Activated CD8-positive, alpha-beta memory T cell treated with anti-CD3 and anti-CD28 coated beads for 1 hour (primary cell): ENCODE measurements at places on chromosomes 2 and 18.

GRCh38 chr2:176087330-176088047 lies 3.7 kb upstream of the EVX2 start:
- DNase-seq = no peak

DNA sequence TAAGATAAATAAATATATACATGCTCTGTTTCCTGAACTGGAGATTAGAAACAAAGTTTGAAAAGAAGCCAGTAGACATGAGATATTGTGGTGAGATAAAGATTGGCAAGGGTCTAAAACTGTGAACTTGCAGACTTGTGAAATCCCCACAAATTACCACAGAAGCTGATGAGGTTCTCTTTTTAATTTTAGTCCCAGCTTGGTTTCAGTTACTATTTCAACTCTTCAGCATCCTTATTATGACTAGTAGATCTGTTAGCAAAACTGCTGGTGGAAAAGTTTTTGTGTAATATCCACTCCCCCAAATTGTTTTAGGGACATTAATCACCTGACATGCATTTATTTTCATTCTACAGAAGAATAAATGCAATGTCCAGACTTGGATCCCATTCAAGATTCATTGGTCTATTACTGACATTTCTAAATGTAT lies 20.8 kb downstream of the RASGRP3 start:
- DNase-seq = no peak

- peak; percentile 11 for DNase-seq
These were observed 115.0 kb upstream of the LGALSL start for GRCh38 chr2:64338910-64339500.

GRCh38 chr2:69026026-69026425 lies 13.0 kb downstream of the ANTXR1 start:
- DNase-seq = no peak

- no peak for DNase-seq
These were observed 330.0 kb upstream of the PKDCC start for GRCh38 chr2:41717839-41718238.

GRCh38 chr2:71608034-71608433 lies 154.7 kb downstream of the DYSF start:
- DNase-seq = no peak

DNA sequence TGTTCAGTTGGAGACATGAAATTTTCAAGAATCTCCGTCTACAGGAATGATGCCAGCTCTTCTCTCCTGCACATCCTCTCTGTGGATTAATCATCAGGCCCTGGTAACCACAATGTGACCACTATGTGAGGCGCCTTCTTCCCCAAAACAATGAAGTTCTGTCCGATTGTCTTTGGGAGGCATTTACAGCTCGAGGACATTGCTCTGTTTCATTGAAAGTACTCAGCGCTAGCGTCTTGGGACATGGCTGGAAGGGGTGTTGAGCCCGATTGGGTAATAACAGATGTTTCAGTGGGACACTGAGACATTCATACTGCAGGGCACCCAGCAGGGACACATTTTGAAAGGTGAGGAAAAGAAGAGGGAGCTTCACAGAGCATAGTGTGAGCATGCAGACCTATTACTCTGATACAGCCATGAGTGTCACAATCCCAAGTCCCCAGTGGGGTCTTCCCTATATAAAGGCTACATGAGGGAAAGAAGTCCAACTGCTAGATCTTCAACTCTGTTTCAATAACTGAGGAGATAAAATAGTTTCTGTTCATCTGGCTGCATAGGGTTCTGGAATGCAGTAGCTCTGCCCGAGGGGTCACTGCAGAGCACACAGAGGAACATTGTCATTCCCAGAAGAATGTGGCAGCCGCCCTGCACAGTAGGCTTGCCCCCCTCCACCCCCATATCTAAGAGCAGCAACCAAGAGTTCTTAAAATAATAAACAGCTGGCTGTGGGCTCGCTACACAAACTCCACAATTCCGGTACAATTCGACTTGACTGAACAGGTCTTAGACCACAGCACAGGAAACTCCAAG lies 237.3 kb downstream of the OSR1 start:
- DNase-seq = no peak

GRCh38 chr18:60664736-60665135 lies 292.2 kb upstream of the MC4R start:
- no peak for DNase-seq

DNA sequence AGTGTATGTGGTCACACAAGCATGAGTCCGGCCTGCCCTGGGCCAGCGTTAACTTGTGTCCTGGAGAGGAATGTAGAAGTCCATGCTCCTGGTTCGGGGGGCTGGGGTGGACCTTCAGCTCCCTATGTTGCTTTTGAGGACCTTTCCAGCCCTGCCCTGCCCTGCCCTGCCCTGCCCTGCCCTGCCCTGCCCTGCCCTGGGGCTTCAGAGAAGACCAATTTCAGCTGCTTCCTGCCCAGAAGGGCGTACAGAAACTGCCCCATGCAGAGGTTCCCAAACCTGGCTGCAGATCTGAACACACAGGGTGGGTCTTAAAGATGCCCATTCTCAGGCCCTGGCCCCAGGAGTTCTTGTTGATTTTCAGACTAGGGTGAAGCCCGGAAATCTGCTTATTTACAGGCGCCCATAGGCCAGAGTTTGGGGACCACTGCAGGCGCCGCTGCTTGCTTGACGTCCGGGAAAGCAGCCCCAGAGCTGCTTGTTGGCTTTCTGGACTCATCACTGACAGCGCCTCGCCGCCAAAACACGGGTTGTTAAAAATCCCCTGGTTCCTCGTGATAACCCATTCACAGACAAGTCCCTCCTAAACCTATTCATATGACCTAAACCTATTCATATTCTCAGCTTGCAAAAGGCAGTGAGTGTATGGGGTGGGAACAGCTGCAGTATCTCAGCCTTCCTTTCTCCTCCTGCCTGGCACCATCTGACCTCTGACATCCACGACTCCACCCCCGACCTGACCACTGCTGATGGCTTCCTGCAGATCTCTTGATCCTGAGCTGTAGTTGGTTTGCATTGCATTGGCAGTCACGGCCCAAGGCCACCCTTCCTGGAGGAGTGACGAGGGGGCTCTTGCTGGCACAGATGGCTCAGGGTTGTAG lies 198.3 kb downstream of the GLI2 start:
- no peak for DNase-seq

DNA sequence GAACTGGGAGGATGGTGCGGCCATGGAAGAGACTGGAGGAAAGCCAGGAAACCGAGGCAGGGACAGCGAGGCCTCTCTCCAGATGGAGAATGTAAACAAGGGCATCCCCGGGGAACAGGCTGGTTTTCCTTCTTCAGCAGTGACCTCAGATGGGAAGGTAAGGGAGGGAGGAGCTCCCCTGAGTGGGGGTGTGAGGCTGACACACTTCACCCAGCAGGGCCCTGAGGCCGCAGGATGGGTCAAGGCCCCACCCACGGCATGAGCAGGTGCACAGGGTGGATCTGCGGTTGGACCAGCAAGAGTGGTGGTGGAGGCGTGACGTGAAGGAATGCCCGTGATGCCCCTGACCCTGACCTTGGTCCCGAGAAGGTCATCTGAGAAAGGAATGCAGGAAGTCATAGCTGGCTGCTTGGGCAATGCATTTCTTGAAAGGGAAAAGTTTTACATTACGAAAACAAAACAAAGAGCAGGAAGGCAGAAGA lies 48.1 kb downstream of the ADCY3 start:
- DNase-seq = no peak

- no peak for DNase-seq
These were observed 550.5 kb downstream of the SPAG16 start for GRCh38 chr2:213834746-213835145.

- DNase-seq = no peak
These were observed 162.2 kb upstream of the PGAP1 start for GRCh38 chr2:197088694-197089093.

- DNase-seq = no peak
These were observed 137.2 kb upstream of the HAAO start for GRCh38 chr2:42929546-42930024.

DNA sequence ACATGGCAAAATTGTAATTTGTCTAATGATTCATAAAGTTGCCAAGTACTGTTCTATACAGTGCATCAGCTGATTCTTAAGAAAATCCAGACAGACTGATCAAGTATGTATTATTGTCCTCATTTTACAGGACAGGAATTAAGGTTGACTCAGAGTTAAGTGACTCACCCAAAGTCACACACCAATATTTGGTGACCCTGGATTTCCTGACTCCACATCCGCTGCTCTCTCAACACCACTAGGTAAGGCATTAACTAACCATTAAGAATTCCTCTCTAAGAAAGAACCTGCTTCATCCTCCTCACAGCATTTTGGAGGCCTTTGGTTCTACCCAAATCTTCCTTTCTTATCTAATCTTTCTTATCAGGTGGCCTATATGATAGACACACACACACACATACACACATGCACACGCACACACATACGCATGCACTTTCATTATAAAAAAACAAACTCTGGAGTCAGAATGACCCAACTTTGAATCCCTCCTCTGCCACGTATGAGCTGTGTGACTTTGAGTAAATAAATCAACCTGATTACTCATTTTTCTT lies 150.8 kb downstream of the ANKRD44 start:
- no peak for DNase-seq

GRCh38 chr2:57516698-57517340 lies 529.8 kb upstream of the VRK2 start:
- DNase-seq = no peak

DNA sequence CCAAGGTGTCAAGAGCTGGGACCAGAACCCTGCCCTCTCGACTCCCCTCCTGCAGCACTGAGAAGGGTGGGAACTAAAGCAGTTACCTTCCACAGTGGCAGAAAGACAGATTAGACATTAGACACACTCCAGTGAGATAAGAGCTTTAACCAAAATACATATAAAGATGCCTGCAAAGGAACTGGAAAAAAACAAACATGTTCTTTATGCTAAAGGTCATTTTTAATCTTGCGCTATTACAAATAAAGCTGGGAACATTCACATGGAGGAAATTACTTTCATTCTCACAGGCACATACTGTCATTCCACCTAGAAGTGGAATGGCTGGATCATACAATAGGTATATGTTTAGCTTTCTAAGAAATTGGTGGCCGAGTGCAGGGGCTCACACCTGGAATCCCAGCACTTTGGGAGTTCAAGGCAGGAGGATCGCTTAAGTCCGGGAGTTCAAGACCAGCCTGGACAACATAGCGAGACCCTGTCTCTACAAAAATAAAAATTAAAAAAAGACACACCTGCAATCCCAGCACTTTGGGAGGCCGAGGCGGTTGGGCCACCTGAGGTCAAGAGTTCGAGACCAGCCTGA lies 41.9 kb downstream of the C2orf76 start:
- no peak for DNase-seq

- no peak for DNase-seq
These were observed 38.2 kb downstream of the IL1R2 start for GRCh38 chr2:102029952-102030351.

- no peak for DNase-seq
These were observed 96.2 kb upstream of the RMP24 start for GRCh38 chr18:35876243-35876642.

GRCh38 chr2:218785103-218785502 lies 3.2 kb downstream of the CYP27A1 start:
- DNase-seq = no peak

- no peak for DNase-seq
These were observed 161.3 kb downstream of the SPP2 start for GRCh38 chr2:234211797-234212196.

DNA sequence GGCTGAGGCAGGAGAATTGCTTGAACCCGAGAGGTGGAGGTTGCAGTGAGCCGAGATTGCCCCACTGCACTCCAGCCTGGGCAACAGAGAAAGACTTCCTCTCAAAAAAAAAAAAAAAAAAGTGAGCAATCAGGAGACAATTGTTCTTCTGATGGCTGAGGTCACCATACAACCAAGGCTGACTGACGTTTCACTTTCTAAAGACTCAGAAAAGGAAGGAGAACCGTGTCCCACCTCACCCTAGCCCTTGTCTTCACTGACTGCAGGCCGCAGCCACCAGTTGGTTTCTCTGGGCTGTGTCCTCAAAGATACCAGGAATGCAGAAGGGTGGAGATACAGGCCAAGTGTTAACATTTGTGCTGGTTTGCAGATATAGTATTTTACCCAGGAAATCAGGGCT lies 7.7 kb upstream of the SLC35F6 start:
- DNase-seq = no peak

- no peak for DNase-seq
These were observed 12.6 kb upstream of the MLPH start for GRCh38 chr2:237474442-237474911.

GRCh38 chr18:76620321-76621170 lies 125.5 kb upstream of the ZNF516 start:
- DNase-seq = no peak

GRCh38 chr18:37487400-37487867 lies 78.2 kb downstream of the CELF4 start:
- DNase-seq = no peak

GRCh38 chr2:14623237-14623636 lies 9.3 kb upstream of the LRATD1 start:
- DNase-seq = no peak

- no peak for DNase-seq
These were observed 359.5 kb upstream of the ETAA1 start for GRCh38 chr2:67037655-67038054.

- DNase-seq = no peak
These were observed 54.4 kb upstream of the FOSL2 start for GRCh38 chr2:28338046-28338817.

- DNase-seq = no peak
These were observed 189.0 kb downstream of the CNTNAP5 start for GRCh38 chr2:124213977-124214587.

DNA sequence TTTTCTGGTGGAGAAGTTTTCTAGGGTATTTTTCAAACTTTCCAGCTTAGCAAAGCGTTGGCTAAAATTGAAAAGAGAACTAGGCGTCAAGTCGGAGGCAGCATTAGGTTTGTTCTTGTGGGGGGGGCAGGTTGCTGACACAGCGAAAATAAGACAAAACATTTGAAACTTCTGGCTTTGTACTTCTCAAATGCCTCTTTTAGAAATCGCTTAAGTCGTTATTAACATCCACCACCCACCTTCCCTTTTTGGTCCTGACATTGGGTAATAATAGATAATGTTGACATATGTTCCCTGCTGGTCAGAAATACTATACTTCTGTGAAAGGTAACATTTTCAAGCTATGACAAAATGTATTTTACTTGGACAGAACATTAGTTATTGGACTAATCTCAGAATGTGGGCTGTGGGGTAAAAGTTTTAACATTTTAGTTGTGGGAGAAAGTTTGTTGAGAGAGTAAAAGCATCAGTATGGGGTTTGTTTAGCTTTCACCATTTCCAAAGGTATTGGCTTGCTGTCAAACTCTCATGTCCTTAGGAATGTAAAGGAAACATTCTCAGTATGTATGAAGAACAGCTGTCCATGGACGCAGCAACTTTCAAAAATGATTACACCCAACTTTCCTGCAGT lies 88.1 kb upstream of the ZEB2 start:
- no peak for DNase-seq

- no peak for DNase-seq
These were observed 469.6 kb upstream of the MYT1L start for GRCh38 chr2:2800697-2801096.
